ENCODE measurements at places on chromosomes 4 and X.

GRCh38 chr4:113452868-113453620, 308.5 kb downstream of the CAMK2D start:
- peak; percentile 53 for DNase-seq

DNA sequence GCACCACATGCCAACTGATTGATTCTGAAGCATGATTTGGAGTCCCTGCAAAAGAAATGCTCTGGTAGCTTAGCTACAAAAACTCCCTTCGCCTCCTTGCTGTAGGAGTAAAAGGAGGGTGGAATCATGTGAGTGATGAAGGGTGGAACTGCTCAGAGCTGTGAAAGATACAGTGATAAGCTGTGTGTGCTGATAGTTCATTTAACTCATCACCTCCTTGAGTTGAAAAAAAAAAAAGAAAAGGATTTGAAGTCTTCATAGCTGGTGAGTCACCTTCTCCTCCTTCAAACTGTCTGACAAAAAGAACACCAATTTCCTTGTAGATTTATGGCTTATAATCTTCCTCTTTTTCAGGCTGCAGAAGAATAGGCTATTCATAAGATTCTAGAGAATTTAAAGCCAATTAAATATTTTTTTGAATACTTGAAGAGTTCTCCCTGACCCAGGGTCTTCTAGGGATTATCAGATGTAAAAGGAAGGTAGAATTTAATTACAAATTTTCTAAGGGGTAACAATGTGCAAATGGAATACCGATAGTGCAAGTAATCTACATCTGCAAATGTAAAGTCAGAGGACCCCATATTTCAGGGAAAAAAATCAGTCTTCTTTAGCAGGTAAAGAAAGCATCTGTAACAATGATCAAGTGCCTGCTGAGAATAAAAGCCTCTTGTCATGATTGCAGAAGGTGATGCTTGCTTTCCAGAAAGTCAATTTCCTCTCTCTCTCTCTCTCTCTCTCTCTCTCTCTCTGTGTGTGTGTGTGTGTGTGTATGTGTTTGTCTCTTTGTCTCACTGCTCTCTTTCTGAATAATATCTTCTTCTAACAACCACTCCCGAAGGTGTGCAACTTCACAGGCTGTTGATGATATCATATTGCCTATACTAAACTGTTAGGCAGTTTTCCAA, 208.8 kb upstream of the VEGFC start:
- peak; percentile 58 for DNase-seq

DNA sequence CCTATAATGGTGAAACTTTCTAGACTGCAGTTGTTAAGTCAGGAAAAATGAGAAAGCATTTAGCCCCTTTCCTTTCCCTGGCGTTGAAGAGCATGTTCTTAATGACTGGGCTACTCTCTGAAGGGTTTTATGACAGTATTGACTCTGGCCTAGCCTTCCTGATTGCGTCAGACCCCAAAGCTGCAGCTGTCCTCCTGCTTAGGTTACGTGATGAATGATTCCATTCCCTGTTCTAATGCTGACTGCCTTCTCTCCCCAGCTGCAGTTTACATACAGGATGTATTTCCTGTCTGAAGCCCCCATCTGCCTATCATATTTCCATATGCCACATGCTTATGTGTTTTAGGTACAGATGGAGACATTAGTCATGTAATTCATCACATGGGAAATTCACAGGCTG, 105.8 kb upstream of the EGFL6 start:
- DNase-seq = peak; percentile 94

- DNase-seq = peak; percentile 79
Measured at GRCh38 chr4:113682730-113683537, 78.6 kb downstream of the CAMK2D start.

DNA sequence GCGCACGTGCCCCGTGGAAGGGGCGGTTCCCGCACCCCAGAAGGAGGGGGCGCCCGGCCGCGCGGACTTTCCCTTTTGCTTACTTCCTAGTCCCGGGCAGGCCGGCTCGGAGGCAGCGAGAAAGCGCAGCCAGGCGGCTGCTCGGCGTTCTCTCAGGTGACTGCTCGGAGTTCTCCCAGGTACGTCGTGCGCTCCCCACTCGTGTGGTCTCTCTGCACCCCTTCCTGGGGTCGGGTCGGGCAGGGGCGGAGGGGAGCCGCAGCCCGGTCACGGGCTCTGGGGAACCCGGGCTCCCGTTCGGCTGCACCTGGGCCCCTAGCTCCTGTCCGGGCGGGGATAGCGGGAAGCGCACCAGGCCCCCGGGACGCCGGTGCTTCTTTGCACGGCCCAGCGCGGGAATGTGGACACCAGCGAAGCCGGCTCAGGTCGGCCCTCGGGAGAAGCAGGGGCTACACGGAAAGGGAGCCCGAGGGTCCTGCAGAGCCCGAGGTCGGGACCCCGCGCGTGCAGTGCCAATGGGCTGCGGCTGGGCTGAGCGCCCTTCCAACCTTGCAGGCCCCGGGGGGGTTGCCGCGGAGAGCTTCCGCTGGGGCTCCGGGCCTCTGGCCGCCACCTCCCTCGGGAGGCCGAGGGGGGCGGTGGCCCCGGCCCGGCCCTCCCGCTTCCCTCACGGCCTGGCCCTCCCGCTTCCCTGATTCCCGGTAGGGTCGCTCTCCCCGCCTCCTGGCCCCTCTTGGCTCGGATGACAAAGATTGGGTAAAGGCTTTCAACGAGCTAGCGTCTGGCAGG, at the start of gene TLR2:
Gene TLR2, plus strand, starts transcription at position 99 of the 789 bp plus-strand sequence. CDS start 18,628 bp downstream, outside the sequence.
- no peak for DNase-seq

DNA sequence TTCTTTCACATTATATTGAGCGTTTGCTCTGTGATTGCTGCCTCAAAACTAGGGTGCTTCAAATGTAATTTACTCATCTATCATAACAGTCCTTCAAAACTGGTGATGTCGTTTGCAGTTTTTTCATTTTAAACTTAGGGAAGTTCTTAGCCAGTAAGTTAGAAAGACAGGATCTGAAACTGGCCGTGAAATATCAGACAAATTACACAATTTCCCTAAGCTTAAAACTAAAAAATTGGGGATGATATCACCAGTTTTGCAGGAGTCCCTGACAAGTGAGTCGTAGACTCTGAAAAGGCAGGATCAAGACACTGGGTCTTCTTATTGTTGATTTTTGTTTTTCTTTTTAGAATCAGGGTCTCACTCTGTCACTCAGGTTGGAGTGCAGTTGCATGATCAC, 44.8 kb downstream of the MOB1B start:
- DNase-seq = no peak

DNA sequence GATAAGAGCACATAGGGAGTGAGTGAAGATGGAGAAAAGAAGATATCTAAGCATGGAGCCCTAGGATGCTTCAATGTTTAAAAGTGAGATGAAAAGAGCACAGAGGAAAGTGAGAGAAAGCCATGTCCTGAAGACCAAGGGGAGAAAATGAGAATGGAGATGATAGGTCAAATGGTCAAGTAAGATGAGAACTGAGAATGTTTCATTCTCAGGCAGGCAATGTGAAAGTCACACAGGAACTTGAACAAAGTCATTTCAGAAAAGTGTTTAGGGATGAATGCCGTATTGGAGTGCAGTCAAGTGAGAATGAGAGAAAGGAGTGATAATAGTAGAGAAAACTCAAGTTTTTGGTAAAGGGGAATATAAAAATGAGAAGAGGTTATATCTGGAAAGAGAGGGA, 148.7 kb upstream of the PTCHD1 start:
- DNase-seq = no peak

DNA sequence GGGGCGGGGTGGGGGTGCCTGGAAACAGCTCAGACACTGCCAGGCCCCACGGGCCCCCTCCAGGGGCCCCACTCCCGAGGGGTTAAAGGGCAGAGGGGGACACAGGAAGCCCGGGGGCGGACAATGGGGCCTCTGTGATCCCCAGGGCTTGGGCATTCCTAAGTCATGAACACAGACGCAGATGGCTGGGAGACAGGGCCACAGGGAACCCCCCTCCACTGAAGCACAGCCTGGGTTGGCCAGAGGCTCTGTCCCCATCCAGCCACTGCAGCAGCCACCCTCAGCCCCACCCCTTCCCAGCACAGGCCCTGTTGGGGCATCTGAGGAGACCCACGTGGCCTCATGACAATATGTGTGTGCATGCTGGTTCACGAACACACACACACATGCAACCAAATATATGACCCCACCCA, 3.9 kb downstream of the L1CAM start:
- peak; percentile 25 for DNase-seq

- DNase-seq = no peak
Measured at GRCh38 chr4:88413801-88414200, 35.1 kb downstream of the HERC6 start.

DNA sequence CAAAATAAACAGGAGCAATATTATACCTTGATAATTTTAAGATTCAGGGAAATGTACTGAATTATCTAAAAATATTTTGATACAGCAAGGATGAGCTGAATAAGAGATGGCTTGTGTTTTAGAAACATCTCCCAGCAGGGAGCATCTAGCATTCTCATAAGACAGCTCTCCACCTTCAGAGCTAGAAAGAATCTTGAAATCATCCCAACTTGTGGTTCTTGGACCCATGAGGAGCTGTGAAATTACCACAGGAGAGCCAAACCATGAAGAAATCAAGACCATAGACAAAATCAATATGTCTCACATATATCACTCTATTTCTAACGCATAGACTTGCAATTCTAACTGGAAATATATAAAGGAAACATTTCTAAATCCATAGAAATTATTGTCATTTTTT, 210.6 kb upstream of the DKK2 start:
- DNase-seq = no peak

DNA sequence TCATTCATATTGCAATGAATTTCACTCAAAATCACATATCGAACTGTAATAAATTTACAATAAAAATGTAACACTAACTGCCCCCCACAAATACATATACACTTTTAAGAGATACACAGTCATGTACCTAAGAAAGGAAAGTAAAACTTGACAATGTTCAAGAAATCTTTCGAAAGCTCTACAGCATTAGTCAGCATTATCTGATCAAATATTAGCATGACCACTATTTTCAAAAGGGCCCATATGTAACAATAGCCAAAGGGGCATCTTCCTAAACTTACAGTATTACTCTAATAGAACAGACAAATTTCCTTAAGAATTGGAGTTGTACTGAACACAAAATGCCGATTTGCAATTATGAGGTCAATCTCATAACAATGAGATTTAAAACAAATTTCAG, 51.8 kb downstream of the STX18 start:
- DNase-seq = no peak

- peak; percentile 61 for DNase-seq
Measured at GRCh38 chrX:105552395-105552794, 269.9 kb upstream of the NRK start.

- DNase-seq = no peak
Measured at GRCh38 chr4:146514651-146515357, 6.9 kb downstream of the SLC10A7 start.

- no peak for DNase-seq
Measured at GRCh38 chr4:185651137-185651677, 115.9 kb upstream of the PDLIM3 start.

DNA sequence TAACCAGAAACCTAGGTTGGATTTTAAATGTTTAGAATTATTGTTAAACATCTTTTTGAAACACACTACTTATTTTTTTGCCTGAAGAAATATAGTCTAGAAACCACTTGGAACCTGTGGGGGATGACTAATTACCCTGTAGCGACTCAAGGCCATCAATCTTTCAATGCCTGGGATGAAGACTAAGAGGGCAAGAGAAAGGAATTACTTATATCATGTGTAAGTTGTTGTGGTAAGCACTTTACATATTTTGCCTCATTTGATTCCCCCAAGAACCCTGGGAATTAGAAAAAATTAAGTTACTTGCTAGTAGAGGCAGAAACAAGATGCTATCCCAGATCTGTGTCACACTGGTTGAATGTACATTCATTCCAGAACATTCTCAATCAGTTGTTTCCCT, 170.9 kb upstream of the GRIA3 start:
- DNase-seq = no peak

DNA sequence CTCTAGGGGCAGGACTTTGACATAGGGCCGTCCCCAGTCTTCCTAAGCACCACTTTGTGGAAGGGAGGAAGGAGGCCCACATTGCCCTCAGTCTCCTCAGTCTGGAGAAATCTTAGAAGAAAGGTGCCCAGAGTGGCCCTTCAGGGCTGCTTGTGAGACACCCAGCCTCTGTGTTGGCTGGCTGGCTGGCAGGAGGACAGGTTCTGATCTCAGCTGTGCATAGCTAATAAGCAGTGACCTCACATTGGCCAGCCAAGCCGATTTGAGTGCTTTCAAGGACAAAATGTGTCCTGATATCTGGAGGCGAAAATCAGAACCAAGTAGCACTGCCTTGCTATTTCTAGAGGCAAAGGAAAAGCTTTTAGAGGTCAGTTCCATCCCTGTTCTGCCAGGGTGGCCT, 211.5 kb downstream of the BCOR start:
- DNase-seq = no peak

DNA sequence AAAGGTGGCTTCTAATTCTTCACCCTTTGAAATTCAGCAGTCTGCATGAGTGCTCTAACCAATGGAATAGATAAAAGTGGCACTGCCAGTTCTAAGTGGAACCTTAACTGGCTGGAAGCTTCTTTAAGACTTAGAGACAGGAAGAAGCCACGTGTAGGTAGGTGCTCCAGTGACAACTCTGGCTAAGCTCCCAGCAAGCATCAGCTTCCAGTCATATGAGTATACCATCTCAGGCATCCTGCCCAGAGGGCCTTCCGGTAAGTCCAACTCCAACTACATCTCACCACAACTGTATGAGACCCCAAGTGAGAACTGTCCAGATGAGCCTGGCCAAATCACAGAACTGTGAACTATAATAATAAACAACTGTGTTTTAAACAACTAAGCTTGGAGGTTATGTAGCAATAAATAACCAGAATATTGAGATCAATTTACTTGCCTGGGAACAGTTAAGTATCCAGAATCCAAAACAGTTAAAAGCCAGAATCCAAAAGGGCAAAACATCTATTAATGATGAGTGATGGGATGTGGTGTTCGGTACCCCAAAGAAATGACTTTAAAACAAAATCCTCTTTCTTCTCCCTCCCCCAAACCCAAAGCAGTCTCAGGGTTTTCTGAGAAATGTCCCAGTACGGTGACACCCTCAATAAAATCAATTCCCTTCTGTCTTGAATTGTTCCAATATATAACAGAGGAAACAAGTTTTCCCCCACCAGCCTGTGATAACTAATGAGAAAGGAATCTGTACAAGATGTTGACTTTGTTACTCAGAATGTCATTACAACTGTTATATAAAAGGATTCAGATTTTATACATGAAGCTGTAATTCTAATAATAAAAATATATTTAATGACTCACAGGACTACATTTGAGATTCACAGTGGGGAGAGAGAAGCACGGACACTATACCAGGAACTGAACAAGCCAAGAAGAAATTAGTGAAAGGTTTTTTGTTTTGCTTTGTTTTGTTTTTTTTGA, 4.2 kb downstream of the TSPAN5 start:
- DNase-seq = peak; percentile 94

- no peak for DNase-seq
Measured at GRCh38 chrX:96889726-96890125, 6.0 kb downstream of the RPA4 start.

- peak; percentile 38 for DNase-seq
Measured at GRCh38 chr4:15586066-15586465, 69.1 kb downstream of the FBXL5 start.

GRCh38 chrX:80335062-80335830, 85.0 kb upstream of the TENT5D start:
- DNase-seq = no peak

DNA sequence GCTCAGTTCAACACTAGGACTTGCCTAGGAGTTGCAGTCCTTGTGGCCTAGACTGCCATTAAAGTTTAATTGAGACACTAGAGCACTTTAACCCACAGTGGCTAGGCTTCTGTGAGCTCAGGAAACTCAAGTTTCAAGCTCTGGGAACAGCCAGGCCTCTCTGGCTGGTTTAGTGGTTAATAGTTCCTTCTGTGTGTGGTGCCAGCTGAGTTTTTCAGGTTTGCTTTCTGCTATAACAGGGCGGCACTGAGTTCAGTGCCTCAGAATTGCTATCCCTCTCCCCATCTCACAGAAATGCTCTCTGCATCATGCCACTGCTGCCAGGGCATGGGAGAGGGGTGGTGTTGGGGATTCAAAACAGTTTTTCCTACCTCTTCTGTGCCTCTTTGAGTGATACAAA, 15.9 kb downstream of the MMAA start:
- no peak for DNase-seq
